Fibroblast of mammary gland (primary cell): ENCODE measurements at places on chromosomes 16 and 17.

DNA sequence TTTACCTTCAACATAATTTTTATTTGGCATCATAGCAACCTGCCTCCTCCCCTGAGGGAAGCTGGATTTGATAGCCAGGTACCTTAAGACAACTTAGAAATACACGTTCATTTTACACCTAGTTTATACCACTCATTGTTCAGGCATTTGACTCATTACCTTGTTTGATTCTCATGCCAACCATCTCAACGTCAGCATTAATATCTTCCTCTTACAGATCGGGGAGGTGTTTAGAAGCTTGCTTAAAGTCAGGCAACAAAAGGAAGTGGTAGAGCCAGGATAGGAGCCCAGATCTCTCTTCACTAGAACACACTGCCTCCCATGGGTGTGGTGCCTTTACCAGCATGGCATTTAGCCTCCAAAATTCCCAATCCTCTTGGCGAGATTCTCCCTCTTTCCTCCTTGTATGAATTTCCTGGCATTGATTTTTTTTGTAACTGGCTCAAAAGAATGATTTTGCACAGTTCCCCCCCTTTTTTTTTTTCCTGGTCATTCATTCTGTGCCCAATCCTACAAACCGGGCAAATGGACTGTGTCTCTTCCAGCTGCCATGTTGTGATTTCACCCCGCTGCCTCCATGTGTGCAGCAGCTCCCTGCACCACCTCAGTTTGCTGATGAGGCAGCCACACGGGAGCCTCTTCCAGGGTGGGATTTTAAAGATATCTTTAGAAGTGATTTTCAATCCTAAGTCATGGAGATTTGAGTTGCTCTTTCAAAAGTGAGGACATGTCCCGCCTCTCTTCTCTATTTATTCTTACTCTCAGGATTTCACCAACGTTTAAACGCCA is 383.6 kb downstream of the UTP18 start:
- DNase-seq: no peak

DNA sequence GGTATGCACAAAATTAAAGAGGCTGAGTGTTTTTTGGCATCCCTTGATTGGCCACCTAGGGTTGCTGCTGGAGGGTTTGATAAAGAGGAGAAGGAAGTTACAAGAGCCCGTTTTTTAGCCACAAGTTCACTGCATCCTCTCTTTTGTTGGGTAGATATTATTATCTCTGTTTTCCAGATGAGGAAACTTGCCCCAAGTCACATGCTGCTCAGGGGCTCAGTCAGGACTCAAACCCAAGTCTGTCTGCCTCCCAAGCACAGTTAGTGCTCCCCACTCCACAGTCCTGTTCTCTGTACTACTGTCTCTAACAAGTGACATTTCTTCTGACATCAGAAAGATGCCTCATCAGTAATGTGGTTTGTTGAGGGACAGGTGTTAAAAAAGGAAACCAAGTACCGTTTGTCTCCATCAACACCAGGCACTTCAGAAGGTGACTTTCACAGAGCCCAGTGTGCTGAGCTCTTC is 1.4 kb downstream of the NT5M start:
- DNase-seq: no peak

DNA sequence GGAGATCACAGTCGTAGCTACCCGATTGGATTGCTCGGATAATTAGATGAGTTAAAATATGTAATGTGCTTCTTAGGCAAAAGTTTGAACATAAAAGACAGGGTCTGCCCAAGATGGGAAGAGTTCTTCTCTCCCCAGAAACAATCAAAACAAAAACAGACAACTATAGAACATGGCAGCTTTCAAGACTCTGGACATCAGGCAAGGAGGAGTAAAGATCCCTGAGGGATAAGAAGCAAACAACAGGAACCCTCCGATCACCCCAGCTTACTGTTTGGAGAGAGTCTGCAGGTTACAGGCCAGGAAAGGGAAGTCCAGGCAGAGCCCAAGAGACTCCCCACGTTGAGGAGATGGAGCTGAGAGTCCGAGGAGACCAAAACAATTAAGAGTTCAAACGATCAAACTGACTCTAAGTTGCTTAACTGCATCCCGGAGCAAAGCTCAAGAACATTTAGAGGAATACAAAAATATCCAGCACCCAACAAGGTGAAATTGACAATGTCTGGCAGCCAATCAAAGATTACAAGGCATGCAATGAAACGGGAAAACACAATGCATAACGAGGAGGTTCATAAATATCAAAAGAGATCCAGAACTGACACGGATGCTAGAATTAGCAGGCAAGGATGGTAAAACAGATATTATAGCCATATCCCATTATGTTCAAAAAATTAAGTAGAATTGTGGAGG is 3.9 kb downstream of the ASGR2 start:
- DNase-seq: no peak

DNA sequence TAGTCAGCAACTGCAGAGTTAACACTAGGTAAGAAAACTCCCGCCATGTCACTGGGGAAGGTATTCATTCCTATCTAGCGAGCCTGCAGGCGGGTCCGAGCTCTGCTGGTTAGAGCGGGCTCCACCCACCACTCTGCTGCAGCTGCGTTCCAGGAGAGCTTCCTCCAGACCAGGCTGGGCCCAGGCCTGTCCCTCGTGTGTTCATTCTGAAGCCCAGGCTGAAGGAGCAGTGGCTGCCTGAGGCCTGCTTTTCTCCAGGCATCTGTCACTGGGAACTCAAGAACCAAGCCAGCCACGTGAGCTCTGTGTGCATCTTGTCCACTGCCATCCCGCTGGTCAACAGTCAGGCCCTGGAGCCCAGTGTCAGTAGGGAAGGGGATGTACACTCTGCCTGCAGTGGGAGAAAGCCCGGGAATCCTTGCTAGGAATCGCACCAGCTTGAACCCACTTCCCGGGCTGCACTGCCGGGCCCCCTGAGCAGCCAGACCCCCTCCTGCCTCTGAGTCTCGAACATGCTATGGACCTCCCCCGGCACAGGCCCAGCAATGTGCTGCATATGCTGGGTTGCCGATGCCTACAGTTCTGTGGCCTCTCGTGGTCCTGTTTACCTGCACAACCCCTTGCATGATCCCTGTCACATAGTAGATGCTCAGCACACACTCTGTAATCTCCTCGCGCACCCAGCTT is 51.0 kb upstream of the ENPP7 start:
- DNase-seq: no peak

- DNase-seq: peak; percentile 97
Measured at GRCh38 chr17:78883533-78884131, 19.4 kb downstream of the CEP295NL start.

- peak; percentile 99 for DNase-seq
Measured at GRCh38 chr16:29943846-29944799, 17.8 kb upstream of the TMEM219 start.
